ENCODE measurements at places on chromosomes 7 and 10.
A peak's percentile ranks its signal among the peaks of the same experiment; 100 is the strongest.

DNA sequence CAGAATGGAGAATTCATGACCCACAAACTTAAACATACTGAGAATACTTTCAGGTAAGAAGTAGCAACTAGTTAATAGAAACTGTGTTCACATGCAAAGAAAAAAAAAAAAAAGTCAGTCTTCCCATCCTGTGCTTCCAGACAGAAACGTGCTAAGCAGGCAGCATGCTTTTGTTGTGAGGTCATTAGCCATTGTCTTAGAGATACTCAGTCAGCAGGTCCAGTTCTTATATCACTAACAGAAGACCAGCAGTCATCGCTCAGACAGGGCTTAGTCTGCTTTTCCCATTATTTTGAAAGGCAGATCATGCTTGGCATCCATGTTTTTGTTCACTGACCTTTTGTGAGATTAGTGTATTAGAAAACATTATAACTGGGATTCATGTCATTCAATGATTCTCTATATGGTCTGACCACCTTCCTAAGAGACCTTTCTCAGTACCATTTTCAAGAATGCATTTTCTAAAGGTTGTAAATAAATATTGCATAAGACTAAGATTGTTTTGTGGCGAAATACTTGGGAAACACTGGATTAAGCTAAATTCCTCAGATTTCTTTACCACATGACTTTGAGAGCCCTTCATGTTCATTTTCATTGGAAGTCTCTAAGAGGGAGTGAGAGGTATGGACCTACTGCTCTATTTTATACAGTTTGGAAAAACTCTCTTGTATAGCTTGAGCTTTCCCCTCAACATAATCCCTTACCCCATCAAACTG is 45.0 kb upstream of the AGBL3 start:
- DNase-seq = peak; percentile 76

DNA sequence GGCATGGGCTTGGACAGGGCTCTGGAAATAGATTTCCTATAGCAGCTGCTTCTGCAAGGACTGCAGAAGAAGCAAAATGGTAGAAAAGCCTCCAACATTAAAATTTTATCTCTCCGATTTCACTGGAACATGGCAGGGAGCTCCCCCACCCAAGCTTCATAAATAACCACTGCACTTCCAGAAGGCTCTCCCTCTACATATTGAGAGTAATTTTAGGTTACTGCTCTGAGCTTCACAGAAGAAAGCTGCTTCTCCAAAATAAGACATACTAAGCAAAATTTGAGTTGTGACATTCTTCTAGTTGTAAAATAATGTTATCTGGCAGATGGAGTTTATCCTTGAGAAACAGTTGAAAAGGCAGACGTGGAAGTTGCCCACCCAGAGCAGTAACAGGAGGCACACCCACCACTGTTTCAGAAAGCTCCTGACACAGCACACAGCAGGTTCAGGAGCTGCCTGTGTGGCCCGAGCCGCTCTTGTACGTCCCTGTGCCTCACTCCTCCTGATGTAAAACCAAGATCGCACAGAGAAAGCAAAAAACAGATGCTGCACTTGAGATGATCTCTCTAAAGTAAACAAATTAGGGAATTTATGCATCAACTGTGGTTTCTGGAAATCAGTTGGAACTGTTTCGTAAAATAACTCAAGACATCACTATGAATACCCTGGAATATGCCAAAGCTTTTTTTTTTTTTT is 621.0 kb downstream of the PARD3 start:
- DNase-seq = peak; percentile 23

GRCh38 chr7:78125884-78126283 is 327.3 kb downstream of the PHTF2 start:
- DNase-seq = no peak

DNA sequence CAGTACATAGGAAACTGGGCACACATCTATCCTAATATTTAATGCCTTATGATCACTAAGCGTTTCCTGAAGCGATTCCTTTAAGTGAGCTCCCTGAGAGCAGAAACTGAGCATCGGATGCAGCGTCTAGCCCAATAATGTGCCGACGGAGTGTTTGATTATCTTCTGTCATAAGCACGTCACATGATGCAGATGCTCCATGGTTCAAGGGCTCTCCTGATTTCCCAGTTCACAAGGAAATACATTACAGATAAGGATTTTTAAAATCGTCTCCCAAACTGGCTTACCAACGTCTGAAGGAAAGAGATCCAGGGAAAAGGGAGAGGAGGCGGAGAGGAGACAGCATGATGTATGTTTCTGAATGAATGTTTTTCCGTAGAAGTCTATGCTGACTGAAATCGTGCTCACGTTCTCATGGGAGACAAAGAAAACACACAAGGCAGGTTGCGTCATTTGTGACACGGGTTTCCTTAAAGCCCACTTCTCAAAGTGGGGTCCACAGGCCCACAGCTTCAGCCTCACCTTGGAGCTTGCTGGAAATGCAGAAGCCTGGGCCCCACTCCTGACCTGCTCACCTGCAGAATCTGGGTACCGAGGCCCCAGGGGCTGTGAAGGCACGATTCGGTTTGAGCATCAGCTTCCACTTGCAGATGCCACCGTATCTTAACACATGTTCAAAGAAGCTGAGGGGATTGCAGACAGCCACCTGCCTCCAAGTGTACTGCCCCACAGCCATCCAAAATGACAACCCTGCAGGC is 21.5 kb upstream of the INSIG1 start:
- no peak for DNase-seq

DNA sequence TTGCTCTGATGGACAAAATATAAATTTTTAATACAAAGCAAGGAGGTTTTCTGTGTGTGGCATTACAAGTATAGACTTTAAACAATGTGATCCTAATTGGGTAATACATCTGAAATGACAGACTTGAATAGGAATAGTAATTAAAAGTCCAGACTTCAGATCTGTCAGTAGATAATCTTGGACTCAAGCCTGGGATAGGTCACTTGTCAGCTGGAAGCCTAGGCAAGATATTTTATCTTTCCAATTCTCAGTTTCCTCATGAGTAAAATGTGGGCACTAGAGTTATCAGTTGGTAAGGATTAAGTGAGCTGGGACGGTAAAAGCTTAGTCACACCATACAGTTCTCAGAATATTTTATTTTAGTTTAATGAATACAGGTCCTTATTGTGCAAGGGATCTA is 10.4 kb upstream of the ZMYND11 start:
- DNase-seq = no peak

DNA sequence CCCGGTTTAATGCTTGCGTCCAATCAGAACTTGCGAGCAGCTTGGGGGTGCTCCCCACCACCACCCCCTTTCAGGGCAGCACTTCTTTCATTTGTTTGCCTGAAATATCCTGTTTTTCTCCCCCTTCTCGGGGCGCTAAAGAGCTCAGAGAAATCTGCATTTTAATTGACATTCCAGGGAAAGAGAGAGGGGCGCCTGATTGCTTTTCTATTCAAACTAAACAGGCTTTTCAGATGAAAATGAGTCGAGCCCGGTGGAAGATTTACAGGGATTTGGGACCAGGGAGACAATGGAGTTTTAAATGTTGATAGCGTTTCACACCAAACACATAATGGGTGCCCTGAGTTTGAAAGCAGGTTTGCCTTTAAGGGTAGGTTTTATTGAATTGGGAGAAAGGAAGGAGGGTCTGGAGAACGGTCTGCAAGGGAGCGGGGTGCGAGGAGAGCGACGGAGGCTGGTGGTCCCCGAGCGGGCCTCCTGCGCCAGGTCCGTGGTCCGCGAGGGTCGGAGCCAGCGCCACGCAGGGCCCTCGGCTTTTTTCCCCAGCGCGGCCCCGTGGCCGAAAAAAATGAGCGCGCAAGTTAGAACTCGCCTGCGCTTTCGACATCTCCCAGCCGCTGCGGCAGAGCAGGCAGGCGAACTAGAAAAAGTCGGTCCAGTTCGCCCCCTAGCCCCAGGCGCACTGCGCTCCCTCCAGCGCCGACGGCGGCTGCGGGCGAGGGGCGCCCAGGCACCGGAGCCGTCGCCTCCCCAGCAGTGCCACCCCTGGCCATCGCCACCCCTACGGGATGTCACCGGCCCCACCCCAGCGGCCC is 1.3 kb downstream of the FGFR2 start:
- no peak for DNase-seq

DNA sequence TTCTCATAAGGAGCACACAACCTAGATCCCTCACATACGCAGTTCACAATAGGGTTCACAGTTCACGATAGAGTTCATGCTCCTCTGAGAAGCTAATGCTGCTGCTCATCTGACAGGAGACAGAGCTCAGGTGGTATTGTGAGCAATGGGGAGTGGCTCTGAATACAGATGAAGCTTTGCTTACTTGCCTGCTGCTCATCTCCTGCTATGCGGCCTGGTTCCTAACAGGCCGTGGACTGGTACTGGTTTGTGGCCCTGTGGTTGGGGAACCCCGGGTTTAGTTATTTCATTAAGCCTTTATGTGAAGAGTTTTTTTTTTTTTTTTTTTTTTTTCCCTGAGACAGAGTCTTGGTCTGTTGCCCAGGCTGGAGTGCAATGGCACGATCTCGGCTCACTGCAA is 19.4 kb downstream of the SLK start:
- DNase-seq = no peak

DNA sequence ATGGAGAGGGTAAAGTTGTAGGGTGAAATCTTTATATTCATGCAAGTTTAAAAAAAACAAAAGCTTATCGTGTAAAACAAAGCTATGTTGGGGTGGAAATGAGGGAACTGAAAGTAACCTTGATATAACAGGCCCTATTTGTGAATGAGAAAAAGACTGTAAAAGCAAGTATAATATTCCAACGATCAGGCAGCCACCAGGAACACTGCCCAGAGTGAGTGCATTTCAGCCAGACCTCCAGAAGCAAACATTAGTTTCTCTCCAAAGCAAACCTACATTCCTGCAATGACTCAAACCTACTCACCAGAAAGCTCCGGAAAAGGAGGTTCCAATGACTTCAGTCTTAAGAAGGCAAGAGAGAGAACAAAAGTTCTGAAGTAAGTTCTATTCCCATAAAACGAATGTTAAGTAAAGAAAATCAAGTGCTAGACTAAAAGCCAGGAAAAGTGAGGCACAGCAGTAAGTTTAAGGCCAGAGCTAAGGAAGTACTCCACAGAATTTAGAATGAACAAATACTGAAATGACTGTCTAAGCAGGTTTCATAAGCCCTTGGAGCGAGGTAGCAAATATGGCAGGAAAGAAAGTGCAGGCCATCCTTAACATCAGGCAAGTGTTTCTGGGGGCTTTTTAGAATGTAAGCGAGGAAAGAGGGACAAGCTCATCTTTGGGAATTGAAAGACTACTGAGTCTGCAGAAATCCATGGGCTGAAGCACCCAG is 493.1 kb downstream of the XPNPEP1 start:
- peak; percentile 55 for DNase-seq

DNA sequence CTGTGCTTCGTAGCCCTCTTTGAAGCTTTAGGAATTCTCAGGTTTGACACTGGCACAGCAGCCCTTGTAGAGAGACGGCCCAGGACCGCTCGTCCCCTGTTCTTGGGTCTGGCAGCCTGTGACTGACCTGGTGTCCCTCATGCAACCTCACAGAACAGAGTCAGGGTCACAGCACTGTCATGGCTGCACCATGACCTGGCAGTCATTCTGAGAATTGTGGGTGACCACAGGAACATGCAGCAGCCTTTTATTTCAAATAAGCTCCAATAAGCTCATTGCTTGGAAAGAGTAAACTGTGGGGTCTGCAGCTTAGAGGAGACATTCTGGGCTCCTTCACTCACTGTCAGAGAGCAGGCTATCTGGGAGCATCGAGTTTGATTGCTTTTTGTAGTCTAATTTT is 42.5 kb downstream of the MYO1G start:
- DNase-seq = no peak

DNA sequence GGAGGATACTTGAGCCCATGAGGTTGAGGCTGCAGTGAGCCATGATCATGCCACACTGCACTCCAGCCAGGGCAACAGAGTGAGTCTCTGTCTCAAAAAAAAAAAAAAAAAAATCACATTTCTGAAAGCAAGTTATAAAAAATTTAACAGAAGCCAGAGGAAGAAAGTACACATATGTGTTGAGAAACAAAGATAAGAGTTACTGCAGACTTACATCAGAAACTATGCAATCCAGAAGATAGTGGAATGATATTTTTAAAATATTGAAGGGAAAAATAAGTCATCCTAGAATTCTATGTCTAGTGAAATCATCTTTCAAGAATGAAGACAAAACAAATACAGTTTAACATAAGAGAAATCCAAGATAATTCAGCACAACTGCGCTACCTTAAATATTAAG is 46.9 kb downstream of the ZNF518A start:
- no peak for DNase-seq

DNA sequence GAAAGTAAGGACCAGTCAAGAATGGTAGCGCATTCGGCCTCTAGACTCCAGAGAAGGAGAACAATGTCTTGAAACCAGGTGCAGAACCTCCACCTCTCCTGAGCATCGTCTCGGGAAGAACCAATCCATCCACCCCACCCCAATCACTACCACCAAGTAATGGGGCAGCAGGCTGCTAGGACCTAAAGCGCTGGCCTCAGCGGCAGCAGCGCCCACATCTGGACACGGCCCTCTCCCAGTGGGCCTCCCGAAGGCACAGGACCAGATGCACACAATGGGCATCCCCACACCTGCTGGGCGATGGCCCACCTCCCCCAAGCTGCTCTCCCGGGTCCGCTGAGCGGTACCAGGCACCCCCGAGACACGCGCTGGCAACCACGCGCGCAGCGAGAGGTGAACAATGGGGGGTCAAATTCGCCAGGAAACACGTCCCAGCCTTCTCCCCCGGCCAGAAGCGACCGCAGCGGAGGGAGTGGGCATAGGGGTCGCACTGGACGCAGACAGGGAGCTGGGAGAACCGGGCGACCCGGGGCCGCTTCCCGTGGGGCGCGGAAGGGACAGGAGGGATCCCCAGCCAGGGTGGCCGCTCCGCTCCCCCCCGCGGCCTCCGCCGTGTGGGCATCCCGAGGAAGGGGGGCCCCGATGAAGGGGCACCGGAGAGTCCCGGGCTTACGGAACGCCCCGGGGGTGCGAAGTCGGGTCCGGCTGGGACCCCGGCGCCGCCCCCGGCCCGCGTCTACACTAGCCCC is 506 bp downstream of the CTTNBP2 start:
- DNase-seq = no peak

DNA sequence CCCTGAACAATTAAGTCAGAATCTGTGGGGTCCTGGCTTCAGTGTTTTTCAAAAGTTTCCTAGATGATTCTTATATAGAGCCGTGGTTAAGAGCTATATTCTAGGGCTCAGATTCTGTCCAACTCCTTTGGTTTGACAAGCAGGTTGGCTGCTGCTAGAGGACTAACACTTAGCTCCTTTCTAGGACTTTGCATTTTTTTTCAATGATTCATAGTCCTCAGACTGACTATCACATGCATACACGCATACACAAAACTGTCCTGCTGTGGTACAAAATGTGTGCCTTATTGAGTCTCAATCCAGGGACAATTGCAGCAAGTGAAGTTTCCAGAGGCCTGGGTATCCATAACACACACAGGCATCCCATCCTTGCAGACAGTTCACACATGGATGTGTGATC is 392.0 kb downstream of the NRG3 start:
- DNase-seq = no peak
